ENCODE measurements at places on chromosomes 16 and 17.

DNA sequence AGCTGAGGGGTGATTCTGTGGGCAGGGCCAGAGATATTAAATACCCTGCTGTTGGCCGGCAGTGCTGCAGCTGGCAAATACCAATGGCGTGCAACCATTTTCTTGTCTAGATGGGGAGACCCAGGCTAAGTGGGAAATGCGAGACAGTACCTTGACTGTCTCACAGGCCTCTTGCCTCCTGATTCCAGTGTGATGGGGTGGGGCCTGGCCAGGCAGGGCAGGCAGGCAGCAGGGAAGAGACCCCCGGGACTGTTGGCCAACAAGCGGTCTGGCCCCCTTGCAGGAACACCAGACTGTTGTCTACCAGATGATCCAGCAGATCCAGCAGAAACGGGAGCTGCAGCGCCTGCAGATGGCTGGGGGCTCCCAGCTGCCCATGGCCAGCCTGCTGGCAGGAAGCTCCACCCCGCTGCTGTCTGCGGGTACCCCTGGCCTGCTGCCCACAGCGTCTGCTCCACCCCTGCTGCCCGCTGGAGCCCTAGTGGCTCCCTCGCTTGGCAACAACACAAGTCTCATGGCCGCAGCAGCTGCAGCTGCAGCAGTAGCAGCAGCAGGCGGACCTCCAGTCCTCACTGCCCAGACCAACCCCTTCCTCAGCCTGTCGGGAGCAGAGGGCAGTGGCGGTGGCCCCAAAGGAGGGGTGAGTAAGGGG lies 5.7 kb upstream of the CISD3 start:
- no peak for DNase-seq

DNA sequence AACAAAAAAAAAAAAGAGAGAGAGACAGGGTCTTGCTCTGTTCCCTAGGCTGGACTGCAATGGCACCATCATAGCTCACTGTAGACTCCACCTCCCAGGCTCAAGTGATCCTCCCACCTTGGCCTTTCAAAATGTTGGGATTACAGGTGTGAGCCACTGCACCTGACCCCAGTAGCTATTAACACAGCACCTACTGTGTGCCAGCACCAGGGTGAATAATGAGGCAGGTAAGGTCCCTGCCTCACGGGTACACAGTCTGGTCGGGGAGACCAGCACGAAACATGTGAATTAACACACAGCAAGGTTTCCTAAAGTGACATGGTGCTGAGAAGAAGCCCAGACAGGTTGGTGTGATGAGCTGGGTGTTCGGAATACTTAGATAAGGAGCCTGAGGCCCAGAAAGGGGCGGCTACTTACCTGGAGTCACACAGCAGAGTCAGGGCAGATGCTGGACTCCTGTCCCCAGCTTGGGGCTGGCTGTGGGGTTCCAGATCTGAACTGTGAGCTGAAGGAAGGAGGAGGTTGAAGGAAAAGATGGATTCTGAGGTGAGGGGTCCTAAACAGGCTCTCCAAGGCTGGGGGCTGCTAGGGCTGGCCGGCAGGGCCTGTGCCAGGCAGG lies 10.5 kb upstream of the FBXL19 start:
- DNase-seq: no peak

GRCh38 chr16:28191364-28191960 lies 20.3 kb downstream of the XPO6 start:
- DNase-seq: no peak

- DNase-seq: no peak
Measured at GRCh38 chr16:49556606-49557446, 183.2 kb downstream of the C16orf78 start.

GRCh38 chr17:14389681-14390080 lies 88.8 kb downstream of the HS3ST3B1 start:
- DNase-seq: no peak

GRCh38 chr16:2704166-2704982 lies 15.7 kb downstream of the PRSS27 start:
- DNase-seq: no peak

DNA sequence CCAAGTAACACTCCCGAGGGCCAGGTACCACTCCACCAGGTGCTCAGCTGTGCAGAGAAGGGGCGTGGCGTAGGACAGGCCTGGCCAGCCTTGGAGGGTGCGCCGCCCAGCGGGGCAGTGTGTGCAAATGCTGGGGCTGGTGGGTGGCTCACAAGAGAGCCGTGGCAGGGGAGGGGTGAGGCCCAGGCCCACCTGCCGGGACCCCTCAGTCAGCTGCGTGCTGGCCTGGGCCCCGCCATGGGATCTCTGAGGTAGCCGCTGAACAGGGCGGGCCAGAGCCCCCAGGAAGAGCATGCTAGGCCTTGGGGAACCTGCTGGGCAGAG lies 8.8 kb downstream of the TPSG1 start:
- DNase-seq: no peak

- no peak for DNase-seq
Measured at GRCh38 chr16:66223176-66223780, 143.2 kb upstream of the CDH5 start.

DNA sequence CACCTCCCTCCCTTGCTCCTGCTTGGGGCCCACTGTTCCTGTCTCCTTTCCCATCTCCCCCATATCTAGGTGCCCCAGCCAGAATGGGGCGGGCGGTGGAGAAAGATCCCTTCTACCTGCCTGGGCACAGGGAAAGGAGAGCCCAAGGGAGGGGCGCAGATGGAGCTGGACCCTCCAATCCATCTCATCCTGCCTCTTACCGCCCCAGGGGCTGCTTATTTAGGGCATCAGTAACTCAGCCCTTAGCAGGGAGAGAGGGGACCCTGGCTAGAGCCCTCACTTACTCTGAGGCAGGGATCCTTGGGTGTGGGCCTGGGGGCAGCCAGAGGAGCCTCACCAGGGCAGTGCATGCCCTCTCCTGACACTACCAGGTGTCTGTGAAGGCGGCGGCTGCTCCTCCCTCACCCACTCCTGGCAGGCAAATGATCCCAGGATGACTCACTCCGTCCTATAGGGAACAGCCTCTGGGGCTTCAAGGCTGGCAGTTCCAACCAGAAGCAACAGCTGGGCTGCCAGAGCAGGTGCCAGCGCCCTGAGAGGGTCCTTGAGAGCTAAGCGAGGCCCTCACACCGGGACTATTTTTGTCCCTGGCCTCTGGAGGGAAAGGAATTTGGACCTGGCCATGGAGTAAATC lies 16.3 kb upstream of the BCAR1 start:
- DNase-seq: no peak

DNA sequence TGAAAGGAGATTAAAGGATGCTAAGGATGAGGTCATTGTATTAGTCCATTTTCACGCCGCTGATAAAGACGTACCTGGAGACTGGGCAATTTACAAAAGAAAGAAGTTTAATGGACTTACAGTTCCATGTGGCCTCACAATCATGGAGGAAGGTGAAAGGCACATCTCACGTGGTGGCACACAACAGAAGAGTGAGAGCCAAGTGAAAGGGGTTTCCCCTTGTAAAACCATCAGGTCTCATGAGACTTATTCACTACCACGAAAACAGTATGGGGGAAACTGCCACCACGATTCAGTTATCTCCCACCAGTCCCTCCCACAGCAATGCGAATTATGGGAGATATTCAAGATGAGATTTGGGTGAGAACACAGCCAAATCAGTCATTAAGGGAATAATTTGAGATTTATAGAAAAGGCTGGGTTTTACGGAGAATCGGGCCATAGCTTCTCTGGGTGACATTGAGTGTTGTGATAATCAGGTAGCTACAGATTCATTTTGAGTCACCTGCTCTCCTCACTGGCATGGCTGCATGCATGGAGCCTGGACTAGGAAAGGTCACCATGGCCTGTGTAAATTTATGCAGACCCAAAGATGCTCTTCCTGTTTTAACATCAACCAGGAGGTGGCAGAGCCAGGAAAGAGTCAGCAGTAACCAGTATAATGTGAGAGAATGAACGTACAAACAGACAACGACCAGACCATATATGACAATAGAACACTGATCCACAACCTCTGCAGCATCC lies 40.5 kb upstream of the DYNLRB2 start:
- no peak for DNase-seq

- no peak for DNase-seq
Measured at GRCh38 chr16:85759136-85759535, 8.2 kb upstream of the C16orf74 start.

DNA sequence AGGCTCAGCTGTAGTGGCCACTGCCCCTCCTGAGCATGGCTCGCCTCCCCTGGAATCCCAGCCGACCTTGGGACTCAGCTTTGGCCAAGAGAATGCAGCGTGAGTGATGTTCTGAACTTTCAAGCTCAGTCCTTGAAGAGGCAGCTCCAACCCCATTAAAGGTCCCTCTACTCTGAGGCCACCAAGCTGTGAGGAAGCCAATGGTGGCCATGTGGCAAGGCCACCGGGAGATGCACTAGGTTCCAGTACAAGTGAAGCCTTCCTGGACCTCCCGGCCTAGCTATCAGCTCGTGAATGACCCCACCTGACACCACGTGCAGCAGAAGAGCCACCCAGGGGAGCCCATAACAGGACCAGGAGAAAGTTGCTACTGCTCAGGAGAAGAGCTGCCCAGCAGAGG lies 81.7 kb upstream of the GNG13 start:
- DNase-seq: no peak

DNA sequence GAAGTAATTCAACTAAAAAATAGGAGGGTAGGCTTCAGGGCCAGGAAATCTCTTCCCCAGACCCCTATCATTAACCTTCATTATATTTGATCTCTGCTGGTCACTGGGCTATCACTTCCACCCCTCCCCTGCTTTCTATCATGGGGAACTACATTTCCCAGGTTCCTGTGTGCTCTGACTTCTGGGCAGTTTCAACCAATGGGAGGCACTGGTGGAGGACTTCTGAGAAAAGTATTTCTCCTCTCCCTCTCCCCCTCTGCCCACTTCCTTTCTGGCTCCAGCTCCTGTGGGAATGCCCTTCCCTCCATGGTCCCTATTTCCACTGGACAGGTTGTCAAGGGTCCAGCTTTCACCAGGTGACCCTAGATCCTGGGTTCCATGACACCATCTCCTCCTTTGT lies 364.4 kb downstream of the C16orf95 start:
- DNase-seq: no peak

- no peak for DNase-seq
Measured at GRCh38 chr16:73095142-73095820, 47.4 kb upstream of the ZFHX3 start.

- no peak for DNase-seq
Measured at GRCh38 chr17:40726919-40727318, 23.4 kb upstream of the KRT24 start.

DNA sequence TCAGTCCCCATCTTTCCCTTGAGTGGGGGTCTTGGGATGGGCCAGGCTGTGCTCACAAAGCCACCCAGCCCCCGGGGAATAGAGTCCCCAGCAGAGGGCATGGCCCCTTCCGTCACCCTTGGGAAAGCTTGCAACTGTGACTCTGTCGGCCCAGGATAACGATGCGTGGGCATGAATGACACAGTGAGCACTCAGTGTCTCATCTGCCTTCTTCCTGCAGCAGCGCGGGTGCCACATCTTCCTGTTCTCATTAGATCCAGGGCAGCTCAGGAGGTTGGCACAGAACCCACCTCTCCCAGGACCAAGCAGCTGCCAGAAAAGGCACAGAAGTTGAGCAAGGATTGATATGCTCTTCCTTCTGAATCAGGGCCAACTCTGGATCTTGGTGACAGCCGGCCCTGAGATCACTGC lies 84.7 kb downstream of the MRC2 start:
- no peak for DNase-seq

GRCh38 chr16:74844041-74844980 lies 69.7 kb upstream of the FA2H start:
- DNase-seq: no peak

- DNase-seq: peak; percentile 60
Measured at GRCh38 chr16:89593841-89594240, 18.3 kb downstream of the CPNE7 start.

DNA sequence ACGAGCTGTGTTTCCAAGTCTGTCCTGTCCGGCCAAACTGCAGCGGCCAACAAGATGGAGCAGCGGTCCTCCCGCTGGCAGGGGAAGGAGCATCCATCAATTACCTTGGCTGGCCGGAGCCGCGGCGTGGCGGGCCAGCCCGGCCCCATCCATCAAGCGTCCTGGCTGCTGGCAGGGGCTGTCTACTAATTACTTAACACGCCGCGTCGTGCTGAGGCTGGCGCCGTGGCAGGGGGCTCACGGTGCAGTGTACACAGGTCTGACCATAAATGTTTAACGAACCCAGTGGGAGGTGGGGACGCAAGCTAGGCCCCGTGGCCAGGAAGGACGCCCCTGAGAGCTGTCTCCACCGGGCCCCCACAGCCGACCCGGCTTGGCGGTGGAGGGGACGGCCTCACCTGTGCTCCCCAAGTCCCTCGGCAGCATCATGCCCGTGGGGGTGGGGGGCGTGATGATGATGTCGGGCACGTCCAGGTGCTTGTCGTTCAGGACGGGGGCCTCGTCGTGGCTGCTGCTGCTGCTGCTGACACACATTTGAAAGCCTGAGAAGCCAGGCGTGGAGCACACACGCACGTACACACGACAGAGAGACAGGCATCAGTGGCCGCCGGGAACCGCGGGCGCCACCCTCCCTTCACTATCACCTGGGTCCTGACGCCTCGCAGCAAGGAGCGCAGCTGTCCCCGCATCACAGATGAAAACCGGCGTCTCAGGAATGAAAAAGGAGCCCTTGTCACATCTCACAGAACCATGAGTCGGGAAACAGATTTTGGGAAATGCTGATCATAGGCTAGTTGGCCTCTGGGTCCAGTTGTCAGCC lies 21.2 kb upstream of the GINS2 start:
- no peak for DNase-seq

GRCh38 chr17:33112763-33113162 lies 121.1 kb downstream of the SPACA3 start:
- DNase-seq: no peak

DNA sequence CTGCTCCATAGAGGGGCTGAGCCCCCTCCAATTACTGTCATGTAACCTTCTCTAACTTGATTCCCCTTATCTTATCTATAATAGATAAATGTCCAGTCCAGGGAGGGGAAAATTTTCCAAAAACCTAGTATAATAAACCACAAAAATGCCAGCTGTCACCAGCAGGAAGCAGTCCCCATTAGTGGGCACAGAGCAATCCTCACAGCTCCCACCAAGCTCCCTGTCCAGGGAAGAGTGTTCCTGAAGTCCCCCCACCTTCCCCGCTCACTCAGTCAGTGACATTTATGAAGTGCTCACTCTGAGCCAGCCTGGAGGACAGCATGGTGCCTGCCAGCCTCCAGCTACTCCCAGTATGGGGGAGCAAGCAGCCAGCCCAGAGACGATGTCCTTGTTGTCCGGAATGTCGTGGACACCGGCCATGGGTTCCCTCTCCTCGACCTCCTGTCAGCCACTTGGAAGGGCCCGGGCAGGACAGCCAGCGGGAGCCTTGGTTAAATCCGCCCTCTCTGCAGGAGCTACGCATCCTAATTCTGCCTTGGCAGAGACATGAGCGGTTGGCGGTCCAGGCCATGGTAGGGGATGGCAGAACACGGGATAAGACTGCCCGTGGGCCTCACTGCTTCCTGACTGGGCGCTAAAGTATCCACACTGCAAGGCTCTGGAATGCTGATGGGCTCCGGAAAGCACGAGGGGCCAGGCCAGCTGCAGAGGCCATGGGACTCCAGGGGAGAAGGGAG lies 102.0 kb upstream of the CDH5 start:
- DNase-seq: no peak

DNA sequence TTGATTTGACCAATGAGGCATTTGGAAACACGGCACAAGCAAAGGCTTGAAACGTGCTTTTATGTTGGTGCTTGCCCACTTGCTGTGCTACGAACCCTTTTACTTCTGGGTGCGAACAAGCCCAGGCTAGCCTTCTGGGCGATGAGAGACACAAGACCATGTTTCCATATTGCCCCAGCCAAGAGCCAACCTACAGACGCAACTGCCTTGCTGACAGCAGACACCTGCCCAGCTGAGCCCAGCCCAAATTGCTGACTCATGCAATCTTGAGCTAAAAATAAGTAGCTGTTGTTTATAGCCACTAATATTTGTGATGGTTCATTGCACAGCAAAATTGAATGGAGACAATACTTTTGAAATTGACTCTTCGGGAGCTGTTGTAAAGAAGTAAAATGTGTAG lies 464.5 kb downstream of the WWOX start:
- no peak for DNase-seq
